IPS-NIHi11 (cell line): ENCODE measurements at places on chromosomes 16 and 17.

DNA sequence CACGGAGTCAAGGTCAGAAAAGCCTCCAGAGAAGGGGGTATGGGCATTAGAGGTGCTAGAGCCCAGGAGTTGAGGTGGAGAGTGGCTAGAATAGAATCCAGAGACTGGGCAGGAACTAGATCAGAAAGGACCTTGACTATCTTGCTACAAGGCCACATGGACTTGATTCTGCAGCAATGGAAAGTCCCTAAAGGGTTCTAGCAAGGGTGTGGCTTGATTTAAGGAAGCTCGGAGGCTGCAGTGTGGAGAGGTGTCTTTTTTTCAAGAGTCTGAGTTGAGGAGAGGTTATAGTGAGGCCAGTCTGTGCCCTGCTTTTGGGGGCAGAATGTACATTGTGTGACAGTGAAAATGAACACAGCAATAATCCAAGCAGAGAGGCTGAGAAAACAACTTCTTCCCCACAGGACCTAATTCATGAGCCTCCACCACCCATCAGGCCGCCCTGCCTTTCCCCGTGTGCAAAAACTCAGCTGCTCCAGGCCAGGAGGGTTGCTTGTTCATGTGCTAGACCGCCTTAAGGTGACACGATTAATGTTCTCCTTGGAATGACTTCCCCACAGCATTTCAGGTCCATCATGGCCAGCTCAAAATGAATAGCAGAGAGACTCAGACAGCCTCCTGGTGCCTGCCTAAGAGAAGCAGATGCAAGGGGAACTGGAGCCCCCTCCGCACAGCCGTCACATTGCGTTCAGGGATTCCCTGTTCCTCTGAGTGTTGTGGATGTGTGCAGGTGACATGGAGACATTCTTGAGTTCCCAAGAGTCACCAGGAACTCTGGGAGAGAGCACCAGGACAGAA lies 8.7 kb upstream of the BEAN1 start:
- no peak for DNase-seq

DNA sequence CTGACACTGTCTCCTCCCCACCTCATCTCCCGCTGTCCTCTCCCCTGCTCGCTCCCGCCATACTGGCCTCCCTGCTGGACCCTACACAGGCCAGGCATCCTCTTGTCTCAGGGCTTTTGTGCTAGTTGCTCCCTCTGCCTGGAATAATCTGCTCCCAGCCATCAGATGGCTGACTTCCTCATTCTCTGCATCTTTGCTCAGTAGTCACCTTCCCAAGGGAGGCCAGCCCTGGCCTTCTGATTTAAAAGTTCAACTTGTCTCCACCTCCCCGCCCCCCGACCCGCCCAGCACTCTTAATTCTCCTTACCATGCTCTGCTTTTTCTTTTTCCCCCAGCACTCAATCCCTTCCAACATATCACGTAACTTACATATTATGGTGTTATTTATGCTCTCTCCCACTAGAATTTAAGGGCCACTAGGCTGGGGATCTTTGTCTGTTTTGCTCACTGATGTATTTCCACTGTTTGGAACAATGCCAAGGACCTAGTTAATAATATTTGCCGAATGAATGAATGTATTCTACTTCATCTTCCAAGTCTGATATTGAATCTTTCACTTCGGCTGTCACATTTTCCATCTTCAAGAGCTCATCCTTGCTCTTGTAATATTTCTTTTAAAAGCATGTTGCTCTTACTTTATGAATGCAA lies 178.3 kb downstream of the CDK5R1 start:
- no peak for DNase-seq

- no peak for DNase-seq
These were observed 12.4 kb upstream of the HEATR6 start for GRCh38 chr17:60091109-60091508.

- DNase-seq, result no peak
These were observed 21.5 kb downstream of the DCAKD start for GRCh38 chr17:45029758-45030423.

DNA sequence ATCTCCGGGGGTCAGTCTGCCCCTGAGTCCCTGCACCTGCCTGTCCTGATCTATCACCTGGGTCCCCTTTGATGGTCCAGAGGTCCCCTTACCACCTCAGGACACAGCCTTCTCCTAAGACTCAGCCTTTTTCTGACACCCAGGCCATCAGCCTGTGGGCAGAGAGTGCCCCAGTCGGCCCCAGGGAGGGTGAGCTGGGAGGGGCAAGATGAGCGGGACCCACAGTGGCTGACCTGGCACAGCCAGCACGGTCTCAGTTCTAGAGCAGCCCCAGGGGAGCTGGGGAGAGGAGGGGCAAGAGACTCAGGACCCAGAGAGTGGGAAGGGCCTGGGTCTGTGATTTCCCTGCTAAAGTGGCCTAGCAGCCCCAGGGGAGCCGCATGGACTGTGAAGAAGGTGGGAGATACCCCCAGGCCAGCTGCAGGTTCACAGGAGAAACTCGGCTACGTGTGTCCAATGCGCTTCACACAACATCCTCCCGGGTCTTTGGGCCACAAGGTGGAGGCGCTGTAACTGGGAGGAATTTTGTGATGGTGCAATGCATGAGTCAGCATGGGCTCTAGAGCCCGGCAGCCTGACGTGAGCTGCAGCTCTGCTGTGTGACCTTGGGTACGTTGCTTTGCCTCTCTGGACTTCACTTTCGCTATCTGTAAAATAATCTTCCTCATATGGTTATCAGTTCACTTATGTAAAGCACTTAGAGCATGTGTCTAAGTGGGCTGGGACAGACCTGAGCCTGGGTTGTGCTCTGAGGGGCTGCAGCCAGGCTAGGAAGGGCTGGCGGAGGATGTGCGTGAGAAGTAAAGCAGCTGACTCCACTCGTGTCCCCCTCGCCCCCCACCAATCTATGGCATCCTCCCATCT lies 67.2 kb upstream of the LHX1 start:
- no peak for DNase-seq

DNA sequence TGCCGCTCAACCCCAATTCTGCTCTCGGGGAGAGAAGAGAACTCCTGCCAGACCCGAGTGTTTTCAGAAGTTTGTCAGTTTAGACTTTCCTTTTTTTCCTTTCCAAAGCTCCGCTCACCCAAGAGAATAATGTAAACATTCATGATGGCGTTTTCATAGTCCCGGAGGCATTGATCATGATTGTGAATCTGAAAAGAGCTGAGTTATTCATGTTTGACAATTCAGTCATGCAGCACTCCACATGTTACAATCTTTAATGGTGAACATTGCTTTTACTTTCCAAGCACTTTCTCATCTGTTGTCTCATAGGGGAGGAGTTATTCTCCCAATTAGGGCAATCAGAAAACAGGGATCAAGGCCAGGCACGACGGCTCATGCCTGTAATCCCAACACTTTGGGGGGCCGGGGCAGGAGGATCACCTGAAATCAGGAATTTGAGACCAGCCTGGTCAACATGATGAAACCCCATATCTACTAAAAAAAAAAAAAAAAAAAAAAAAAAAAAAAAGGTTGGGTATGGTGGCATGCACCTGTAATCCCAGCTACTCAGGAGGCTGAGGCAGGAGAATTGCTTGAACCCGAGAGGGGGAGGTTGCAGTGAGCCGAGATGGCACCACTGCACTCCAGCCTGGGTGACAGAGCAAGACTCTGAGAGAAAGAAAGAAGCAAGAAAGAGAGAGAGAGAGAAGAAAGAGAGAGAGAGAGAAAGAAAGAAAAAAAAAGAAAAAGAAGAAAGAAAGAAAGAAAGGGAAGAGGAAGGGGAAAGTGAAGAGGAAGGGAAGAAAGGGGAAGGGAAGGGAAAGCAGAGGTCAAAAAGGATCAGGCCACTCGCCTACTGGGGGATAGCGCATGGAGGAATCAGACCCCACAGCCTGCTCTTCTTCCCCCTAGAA lies 70.0 kb upstream of the TNRC6C start:
- no peak for DNase-seq

- no peak for DNase-seq
These were observed 159.8 kb upstream of the SDK2 start for GRCh38 chr17:73803964-73804435.

- peak; percentile 76 for DNase-seq
These were observed 82.9 kb upstream of the RCVRN start for GRCh38 chr17:9987779-9988585.

GRCh38 chr17:10633738-10634379 lies 23.2 kb downstream of the MYH3 start:
- no peak for DNase-seq

- DNase-seq, result peak; percentile 19
These were observed 23.8 kb upstream of the ABCC1 start for GRCh38 chr16:15925631-15926030.

- DNase-seq, result peak; percentile 52
These were observed 115.2 kb upstream of the NETO2 start for GRCh38 chr16:47258874-47259461.

DNA sequence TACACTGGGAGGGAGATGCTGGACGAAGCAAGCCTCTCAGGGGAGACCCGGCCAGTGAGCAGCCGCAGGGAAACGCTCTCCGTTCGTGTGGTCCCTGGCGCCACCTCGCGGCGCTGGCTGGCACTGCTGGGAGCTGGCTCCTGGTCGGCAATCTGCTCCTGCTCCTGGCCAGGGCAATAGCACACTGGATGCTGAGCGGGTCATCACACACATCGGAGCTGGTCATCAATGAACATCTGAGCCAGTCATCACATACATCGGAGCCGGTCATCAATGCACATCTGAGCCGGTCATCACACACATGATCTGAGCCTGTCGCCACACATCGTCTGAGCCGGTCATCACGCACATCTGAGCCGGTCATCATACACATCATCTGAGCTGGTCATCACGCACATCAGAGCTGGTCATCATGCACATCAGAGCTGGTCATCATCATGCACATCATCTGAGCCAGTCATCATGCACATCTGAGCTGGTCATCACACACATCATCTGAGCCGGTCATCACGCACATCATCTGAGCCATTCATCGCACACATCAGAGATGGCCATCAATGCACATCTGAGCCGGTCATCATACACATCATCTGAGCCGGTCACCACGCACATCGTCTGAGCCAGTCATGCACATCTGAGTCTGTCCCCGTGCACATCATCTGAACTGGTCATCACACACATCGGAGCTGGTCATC lies 217.3 kb downstream of the RBFOX3 start:
- peak; percentile 95 for DNase-seq

GRCh38 chr16:6160303-6160702 lies 1062.7 kb upstream of the EEF2KMT start:
- DNase-seq, result no peak

DNA sequence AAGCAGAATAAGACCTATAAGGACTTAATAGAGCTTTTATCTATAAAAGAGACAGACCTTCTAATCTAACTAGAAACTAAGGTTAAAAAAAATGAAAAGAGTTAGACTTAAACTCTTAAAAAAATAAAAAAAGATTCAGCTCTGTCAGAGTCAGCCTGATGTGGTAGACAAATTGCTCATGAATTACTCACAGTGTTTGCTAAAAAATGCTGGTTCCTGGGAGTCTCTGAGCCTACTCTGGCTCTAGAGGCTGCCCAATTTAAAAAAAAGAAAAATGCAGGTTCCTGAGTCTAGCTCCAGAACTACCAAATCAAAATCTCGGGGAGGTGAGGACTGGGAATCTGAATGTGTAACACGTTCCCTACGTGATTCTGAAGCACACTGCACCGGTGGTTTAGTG lies 18.1 kb downstream of the SOST start:
- no peak for DNase-seq

DNA sequence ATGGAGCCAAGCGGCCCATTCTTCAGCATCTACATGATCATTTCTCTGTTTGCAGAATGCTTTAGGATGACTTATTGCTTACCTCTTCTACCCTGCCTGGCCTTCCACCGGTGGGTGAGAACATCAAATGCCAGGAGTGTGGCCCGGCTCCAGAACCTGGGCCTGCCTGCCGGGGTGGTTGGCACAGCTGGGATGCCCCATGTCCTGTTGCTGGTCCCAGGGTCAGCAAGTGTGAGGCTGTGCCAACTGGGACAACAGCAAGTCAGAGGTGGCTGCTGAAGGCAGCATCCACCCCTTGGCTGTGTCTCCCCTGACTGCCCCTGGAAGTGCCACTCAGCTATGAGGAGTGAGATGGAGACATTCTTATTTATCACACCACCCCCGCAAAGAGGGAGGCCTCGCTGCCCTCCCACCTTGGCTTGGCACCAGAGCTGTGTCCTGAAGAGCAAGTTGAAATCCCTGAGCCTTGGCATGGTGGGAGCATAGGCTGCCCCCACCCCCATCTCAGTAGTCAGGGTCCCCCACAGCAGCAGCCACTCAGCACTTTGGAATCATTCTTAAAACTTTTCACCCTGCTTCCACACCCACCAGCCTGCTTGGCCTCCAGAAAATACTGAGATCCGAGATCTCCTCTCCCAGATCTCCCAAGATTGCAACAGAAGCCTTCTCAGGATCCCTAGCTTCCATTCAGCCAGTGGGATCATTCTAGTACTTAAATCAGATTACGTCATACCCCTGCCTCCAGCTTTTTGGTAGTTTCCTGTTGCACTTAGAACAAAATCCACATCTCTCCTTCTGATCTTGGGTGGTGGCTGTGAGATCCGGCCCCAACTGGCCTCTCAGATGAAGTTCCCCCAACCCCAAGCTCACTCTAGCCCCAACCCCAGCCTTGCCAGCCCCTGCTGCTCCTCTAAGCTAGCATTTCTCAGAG lies 127.5 kb downstream of the SOCS1 start:
- no peak for DNase-seq

DNA sequence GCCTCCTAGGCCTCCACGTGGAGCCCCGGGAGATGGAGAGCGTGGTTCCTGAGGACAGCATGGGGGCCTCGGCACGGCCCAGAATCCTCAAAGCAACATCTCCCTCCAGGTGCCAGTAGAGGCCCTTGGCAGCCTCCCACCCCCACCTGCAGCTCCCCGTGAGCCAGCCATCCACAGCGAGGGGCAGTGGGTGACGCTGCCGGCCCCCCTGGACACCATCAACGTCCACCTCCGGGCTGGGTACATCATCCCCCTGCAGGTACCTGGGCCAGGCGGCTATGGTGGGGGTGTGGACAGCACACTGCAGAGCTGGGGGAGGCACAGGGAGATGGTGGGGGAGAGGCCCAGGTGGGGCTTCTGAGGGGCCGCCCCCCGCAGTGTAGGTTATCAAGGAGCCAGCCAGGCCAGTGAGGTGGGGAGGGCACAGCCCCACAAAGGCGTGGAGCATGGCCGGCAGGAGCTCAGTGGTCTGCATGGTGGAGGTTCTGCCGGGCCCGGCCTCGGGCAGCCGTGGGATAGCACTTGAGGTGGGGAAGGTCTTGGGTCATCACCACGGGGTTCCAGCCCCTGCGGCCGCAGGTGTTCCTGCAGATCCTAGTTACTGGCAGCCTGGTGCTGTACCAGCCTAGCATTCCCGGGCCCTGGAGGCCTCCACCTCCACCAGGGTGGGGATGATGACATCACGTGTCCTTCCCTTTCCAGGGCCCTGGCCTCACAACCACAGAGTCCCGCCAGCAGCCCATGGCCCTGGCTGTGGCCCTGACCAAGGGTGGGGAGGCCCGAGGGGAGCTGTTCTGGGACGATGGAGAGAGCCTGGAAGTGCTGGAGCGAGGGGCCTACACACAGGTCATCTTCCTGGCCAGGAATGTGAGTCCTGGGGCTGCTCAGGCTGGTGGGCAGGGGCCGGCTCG lies 16.4 kb downstream of the GAA start:
- DNase-seq, result no peak

- DNase-seq, result no peak
These were observed 59.9 kb upstream of the GRIN2A start for GRCh38 chr16:10242097-10242496.

GRCh38 chr17:82272495-82273326 lies 789 bp downstream of the CSNK1D start:
- DNase-seq, result peak; percentile 84

GRCh38 chr17:65065906-65066305 lies 9.4 kb upstream of the GNA13 start:
- DNase-seq, result no peak
